ENCODE measurements at places on chromosomes 13 and 19.

DNA sequence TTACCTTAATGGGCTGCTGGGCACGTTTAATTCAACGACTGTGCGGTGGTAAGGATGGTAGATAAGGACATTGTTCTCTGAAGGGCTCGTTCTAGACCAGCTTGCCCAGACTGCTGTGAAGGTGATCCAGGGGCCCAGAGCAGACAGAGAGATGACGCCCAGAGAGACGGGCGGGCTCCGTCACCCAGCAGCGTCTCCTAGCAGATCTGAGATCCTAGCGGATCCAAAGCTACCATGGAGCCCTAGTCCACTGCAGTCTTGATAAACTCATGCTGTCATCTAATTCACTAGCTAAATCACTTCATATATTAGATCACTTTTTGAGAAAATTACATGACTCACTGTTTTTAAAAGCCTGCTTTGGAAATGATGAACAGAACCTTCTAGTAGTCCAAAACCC lies 21.5 kb downstream of the COL4A2 start:
- DNase-seq = no peak

DNA sequence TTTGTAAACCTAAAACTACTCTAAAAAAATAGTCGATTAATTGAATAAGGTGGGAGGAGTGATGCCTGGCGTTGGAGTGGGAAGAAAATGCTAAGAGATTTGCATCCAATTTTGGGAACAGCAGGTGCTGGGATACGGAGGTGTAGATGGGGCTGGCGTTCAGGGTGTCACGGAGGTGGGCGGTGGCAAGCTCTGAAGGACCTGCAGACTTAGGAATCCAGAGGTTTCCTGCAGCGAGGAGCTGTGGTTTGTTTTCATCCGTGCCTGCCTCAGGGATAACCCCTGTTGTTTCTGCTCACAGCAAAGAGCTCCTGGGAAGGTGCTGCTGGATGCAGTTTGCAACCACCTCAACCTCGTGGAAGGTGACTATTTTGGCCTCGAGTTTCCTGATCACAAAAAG lies 166.4 kb upstream of the RNF113B start:
- DNase-seq = no peak

- no peak for DNase-seq
Observed at GRCh38 chr13:28718196-28718542, 601 bp downstream of the SLC46A3 start.

DNA sequence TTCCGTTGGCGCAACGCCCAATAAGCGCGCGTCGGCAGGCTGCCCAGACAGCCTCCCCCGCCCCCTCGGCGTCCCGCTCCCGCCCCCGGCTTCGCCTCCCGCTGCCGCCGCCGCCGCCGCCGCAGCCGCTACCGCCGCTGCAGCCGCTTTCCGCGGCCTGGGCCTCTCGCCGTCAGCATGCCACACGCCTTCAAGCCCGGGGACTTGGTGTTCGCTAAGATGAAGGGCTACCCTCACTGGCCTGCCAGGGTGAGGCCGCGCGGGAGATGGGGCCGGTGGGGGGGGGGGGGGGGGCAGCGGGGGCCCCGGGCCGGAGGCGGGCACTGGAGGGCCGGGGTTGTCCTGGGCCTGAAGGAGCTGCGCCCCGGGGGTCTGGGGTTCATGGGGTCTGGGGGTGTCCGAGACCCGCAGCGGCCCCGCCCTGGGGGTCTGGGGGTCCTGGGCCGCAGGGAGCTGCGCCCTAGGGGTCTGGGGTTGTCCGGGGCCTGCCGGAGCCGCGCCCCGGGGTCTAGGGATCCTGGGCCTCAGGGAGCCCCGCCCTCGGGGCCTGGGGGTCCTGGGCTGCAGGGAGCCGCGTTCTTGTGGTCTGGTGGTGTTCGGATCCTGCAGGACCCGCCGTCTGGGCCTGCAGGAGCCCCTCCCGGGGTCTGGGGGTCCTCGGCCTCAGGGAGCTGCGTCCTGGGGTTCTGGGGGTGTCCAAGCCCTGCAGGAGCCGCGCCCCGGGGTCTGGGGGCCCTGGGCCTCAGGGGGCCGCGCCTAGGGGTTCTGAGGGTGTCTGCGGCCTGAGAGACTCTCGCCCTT lies at the start of gene HDGFL2:
TSS of gene HDGFL2 (plus strand) at position 124 of the 801 bp plus-strand sequence. CDS start at position 178, 54 bp downstream.
- DNase-seq = no peak

- no peak for DNase-seq
Observed at GRCh38 chr19:8192221-8192820, 16.8 kb upstream of the CERS4 start.

- DNase-seq = no peak
Observed at GRCh38 chr13:50838031-50838430, 5.5 kb downstream of the DLEU7 start.

- DNase-seq = no peak
Observed at GRCh38 chr13:33526718-33527117, 241.2 kb upstream of the STARD13 start.
